ENCODE measurements at places on chromosomes 4 and X.

DNA sequence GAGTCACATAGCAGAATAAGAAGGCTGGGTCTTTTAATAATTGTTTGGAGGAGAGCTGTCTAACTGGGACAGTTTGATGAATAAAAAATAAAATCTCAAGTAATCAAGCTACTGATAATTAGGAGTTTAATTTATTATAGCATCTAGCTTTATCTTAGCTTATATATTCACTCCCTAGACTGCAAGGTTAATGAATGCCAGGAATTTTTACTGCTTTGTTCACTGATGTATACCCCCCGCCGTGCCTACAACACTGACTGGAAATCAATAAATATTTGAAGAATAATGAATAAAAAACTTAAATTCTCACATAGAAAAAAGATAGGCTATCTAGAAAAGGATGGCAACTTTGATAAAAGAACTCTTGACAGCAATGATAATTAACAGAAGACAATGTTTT lies 59.7 kb downstream of the IQCM start:
- no peak for DNase-seq

DNA sequence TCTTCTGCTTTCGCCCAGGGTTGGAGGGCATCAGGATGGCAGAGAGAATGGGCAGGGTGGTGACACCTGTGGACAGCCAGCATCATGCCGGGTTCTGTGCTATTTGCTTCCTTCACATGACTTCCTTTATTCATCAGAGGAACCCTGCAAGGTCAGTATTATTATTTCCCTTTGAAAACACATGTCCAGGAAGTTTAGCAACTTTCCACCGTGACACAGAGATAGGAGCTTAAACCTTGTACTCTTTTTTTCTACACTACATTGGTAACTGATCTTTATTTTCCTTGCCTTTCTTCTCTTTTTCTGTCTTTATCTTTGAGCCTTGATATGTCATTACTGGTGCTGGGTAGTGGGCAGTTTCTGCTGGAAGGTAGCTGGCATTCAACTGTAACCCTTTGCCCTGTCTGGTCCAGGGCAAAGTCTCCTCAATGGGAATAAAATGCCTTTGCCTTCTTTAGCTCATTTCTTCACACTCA lies 5.0 kb upstream of the MGST2 start:
- no peak for DNase-seq

DNA sequence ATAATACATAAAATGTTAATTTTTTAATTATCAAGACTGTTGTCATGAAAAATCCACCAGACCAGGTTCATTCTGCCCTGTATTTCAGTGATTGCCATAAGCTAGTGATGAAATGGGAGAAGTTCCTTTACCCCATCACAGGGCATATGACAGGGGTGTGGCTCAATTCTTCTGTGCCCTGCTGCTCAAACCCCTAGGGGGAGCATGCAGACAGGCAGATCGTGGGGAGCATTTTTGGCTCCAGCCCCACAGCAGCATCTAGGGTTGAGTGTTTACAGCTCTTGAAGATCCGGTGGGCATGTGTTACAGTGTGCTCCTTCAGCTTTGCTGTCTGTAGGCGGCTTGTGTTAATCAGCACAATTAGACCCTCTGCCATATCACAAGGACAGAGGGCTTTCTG lies 700.7 kb downstream of the PCDH18 start:
- no peak for DNase-seq

DNA sequence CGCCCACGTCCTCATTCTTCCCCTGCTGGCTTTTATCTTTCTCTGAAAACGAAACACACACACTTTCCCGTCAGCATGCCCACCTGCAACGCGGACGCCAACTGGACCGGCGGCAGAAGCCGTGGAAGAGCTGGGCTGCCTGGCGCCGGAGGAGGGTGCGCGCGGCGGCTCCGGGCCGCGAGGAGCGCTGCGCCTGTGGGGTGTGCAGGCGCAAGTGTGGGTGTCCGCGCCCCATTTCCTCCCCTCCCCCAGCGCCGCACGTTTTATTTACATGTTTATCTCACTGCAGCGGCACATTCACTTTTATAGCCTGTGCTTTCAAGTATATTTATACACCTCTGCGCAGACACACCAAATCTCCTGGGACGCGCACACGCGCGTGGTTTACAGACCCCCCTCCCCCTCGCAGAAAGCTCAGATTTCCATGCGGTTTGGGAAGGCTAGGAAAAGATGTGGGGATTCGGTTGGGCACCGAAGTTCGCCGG lies 1.5 kb downstream of the PITX2 start:
- DNase-seq, result no peak

- no peak for DNase-seq
Measured at GRCh38 chr4:94228493-94229216, 21.0 kb downstream of the SMARCAD1 start.

GRCh38 chrX:135382260-135382659 lies 39.5 kb upstream of the SMIM10L2A start:
- DNase-seq, result no peak

GRCh38 chr4:71163317-71163716 lies 169.9 kb downstream of the DCK start:
- no peak for DNase-seq

- DNase-seq, result no peak
Measured at GRCh38 chr4:86223472-86223871, 136.4 kb downstream of the MAPK10 start.

DNA sequence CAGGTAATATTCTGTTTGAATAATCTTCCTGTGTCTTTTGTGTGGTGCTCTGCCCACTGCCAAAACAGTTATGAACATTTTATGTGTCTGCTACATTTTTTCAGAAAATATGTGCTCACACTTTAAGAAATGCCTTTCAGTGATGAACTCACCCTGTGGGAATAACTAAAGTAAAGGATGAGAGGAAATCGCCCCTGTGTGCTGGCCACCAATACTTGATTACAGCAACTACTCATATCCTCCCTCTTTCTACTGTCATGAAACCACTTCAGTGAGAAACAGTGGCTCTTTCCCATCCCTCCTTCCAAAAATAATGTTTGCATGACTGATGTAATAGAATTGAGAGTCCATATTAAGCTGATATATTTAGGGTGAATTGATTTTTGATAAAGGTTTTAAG lies 900.9 kb downstream of the RAB28 start:
- no peak for DNase-seq

GRCh38 chr4:94537921-94538628 lies 86.3 kb downstream of the PDLIM5 start:
- DNase-seq, result no peak

DNA sequence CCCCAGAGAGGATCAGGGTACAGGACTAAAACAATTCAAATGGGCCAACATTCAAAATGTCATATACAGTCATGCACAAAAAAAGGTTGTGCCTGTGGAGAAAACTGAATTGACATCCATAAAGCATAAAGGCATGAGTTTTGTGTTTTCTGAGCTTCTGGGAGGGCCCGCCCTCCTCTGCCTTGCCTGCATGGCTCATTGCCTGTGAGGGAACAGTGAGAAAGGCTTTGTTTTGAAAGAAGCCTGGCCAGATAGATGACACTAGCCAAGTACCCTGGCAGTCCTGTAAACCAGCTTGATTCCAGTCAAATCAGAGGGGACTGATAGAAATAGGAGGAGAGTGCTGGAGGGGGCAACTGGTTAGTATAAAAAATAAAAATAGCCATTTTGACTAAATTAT lies 194.3 kb downstream of the KIT start:
- no peak for DNase-seq

GRCh38 chr4:95188701-95189370 lies 359.9 kb downstream of the UNC5C start:
- no peak for DNase-seq
